Psoas muscle (tissue), 8 donors: ENCODE measurements at places on chromosomes 6 and 20. TPM values are rescaled to one million over a fixed set of nuclear protein-coding genes. Genes with fewer than 3 reads are reported as not detected.

IRF4 gene
- total RNA-seq: 0.27 TPM

MCM3 gene
- total RNA-seq: 10.9 TPM

EPPIN gene
- not detected for total RNA-seq

SRSF12 gene
- total RNA-seq: 0.71 TPM

MICB gene
- total RNA-seq: 0.83 TPM

DNA sequence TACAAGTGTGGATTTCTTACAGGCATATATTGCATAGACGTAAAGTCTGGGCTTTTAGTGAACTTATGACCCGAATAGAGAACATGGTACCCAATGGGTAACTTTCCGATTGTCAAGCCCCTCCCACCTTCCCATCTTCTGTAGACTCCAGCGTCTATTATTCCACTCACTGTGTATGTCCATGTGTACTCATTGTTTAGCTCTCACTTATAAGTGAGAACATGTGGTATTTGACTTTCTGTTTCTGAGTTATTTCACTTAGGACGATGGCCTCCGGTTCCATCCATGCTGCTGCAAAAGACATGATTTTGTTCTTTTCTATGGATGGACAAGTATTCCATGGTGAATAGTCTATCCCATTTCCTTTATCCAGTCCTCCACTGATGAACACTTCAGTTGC is 306.4 kb downstream of the CD83 start:
- DNase-seq: no peak

GRCh38 chr6:126873351-126873750 is 245.1 kb upstream of the RSPO3 start:
- no peak for DNase-seq

DNA sequence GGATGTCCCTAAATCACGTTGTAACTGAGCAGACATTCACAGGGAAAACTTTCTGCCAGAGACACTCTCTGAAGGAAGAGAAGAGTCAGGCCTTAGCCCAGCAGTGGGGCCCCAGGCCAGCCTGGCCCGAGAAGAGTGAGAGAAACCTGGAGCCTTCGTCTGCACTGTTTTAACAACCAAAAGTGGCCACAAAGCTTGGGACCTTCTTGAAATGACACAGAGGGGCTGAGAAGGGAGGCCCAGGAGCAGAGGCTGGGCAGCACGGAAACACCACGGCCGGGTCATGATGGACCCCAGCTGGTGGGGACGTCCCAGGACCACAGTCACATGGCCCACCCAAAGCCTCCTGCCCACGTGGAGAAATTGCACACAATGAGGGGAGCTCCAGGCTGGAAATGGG is 126.8 kb upstream of the THBS2 start:
- no peak for DNase-seq

GRCh38 chr6:85402071-85402470 is 47.8 kb upstream of the NT5E start:
- DNase-seq: no peak

- no peak for DNase-seq
Observed at GRCh38 chr20:13723011-13723410, 61.7 kb downstream of the ESF1 start.

- peak; percentile 100 for DNase-seq
Observed at GRCh38 chr6:41072836-41073202, at the start of gene NFYA. NFYA (plus strand) TSS chr6:41072974; CDS start chr6:41079090, 6,116 bp downstream.

DNA sequence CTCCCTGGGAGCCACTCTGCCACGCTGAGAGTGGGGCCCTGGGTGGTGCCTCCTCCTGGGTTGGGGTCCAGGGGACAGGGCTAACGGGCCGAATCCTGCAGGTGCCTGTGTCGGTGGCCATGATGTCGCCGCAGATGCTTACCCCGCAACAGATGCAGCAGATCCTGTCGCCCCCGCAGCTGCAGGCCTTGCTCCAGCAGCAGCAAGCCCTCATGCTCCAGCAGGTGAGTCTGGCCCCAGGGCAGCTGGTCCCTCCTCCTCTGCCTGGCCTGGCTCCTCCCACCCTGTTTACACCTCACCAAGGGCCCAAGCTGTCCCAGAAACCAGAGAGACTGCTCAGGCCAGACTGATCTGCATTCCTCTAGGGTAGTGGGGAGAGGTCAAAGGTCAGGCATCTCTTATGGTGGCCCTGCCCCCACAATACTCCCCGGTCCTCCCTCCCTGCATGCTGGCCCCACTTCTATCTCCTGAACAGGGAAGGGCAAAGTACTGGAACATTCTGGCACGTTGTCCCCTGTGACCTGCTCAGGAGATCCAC is 38.6 kb downstream of the FOXP4 start:
- DNase-seq: no peak

- no peak for DNase-seq
Observed at GRCh38 chr6:113529196-113529595, 327.9 kb upstream of the MARCKS start.

GRCh38 chr20:45039475-45039820 is 61.5 kb downstream of the KCNS1 start:
- no peak for DNase-seq

GRCh38 chr6:165820934-165821333 is 157.9 kb upstream of the PDE10A start:
- no peak for DNase-seq

GRCh38 chr6:112912416-112913101 is 565.4 kb downstream of the RFPL4B start:
- DNase-seq: no peak

- no peak for DNase-seq
Observed at GRCh38 chr6:35011096-35012041, 122.3 kb downstream of the ANKS1A start.

DNA sequence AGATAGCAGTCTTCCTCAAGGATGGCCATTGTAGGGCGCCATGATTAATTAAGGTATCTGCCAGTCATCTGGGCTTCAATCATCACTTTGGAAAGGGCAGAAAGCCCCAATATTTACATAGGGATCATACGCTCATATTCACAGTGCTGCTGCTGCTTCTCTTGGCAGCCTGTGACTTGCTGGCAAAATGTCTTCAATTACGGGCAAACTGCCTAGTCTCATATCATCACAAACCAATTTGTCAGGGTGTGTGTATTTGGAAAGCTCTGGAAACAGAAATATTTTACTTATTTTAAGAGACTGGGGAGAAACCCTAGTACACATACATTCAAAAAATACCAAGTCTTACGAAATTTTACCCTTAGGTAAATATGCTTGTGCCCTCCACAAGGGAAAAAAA is 77.6 kb downstream of the SAMD5 start:
- no peak for DNase-seq

DNA sequence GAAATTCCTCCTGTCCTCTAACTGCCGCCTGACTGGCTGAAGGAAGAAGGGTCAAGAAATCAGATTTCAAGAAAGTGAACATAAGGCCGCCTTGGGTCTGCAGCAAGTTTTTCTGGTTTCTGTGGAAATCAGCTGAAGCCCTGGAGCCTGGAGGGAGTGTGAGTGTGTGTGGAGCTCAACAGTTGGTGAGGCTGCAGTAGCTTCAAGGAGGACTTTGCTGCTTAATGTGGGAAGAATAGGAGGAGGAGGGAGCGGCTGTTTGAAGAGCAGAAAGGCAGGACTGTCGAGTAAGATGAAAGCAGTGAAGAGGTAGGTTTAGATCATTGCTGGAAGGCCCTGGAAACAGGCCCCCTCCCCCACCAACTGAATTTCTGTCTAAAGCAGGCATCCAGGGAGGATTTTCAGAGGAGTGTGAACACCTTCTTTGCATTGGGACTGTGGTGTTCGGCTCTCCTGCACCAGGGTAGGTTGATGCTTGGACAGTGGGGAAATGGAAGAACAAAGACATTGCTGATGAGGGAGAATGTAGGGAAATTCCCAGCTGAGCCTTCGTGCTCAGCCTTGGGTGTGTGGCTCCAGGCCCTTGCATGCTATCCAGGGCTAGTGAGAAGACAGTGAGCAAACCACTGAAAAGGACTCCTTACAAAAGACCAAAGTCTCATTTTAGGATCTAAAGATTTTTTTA is 79.5 kb upstream of the VSTM2L start:
- DNase-seq: no peak

DNA sequence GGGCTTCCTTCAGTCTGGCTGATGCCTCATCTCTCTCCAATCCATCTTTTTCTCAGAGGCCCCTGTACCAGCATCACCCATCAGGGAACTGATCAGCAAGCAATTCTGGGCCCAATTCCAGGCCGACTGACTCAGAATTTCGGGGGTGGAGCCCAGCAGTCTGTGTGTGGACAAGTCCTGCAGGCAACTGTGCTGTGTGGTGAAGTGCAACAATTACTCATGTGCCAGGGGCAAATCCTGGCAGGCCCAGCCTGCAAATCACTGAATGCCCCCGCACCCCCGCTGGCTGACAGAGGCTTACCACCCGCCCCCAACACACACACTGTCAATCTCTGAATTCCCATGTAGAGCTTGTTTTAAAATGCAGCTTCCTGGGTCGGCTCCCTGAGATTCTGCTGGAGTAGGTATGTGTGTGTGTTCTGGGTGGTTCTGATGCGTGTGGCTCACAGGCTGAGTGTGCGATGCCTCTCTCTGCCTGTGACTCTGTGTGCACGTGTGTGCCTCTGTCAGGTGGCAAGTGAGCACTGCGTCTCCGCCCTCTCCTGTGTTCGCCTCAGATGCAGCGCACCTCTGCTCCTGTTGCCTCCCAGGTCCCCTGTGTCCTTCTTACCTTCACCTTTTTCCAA is 45.4 kb downstream of the SSR1 start:
- DNase-seq: peak; percentile 72

DNA sequence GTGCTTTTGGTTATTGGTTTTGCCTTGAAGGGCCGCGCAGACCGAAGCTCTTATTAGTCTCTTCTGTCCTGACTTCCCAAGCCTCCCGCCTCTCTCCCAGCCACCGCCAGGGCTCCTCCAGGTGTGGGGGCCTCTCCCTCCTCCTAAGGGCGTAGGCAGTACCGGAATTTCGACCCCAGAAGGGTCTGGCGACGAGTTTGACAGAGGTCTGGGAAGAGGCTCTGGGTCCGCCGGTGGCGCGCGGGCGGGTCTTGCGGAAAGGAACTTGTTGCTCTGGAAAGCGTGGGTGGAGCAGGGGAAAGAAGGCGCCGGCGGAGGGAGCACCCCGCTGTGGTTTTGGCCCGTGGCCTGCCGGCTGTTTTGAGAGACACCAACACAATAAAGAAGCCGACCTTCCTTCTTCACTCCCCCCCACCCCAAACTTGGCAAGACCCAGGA is 1.8 kb downstream of the PCSK2 start:
- DNase-seq: no peak

- no peak for DNase-seq
Observed at GRCh38 chr6:140915551-140915950, 1217.2 kb upstream of the GJE1 start.

- no peak for DNase-seq
Observed at GRCh38 chr20:9518576-9519175, 4.3 kb downstream of the LAMP5 start.
